ENCODE measurements at places on chromosomes 1 and 21.

DNA sequence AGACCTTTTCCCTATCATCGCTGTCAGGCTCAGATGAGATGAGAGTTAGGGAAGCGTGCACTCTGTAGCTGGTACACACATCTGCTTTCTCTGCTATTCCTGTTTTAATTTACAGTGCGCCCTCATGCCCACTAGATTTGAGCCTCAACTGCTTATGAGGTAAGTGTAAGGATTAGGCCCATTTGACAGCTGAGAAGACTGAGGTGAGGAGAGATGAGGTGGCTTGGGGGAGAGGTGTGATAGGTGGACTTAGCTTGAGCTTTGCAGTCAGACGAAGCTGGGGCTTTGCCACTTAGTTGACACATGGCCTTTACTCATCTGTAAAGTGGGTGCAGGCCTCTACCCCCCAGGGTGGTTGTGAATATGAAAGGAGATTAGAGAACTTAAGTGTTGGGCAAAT, 8.5 kb downstream of the TMEM61 start:
- DNase-seq, result no peak

DNA sequence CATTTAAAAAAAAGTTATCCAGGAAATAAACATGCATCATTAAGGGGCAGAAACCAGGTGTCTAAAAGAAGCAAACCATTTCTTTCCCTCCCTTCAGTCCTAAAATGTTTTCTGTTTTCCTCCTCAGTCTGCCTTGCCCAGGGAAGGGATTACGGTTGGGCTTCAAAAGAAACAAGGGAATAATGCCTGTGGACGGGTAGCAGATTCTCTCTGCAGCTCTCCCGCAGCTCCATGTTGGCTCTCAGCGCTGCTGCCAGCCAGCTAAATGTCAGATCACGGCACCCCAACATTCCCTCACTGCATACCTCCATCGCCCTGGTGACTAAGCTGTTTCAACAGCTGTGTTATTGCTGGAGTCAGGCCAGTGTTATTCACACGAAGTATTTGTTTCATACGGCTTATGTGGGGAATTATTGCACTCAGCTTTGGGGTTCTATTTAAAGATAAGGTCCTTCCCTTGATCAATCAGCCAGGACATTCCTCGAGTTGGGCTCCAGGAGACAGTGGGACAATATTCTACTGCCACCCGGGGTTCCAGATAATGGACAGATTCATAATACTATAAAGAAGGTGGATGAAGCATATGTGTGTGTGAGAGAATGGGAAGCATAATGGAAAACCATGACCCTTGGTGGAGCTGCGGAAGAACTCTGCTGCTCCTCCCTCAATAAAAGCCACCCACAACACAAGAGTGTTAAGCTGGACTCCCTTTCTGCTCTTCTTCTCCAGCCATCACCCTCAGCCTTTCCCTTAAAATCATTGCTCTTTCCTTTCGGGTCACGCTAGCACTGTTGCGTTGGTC, 58.2 kb downstream of the WLS start:
- DNase-seq, result no peak

- DNase-seq, result no peak
These were observed 417.2 kb downstream of the TTLL7 start for GRCh38 chr1:83581747-83582146.

GRCh38 chr1:189431447-189431846, 1046.2 kb downstream of the BRINP3 start:
- DNase-seq, result no peak

GRCh38 chr1:110130989-110131388, 18.7 kb downstream of the UBL4B start:
- no peak for DNase-seq
